AG10803 (cell line): ENCODE measurements at places on chromosomes 3 and 15.

DNA sequence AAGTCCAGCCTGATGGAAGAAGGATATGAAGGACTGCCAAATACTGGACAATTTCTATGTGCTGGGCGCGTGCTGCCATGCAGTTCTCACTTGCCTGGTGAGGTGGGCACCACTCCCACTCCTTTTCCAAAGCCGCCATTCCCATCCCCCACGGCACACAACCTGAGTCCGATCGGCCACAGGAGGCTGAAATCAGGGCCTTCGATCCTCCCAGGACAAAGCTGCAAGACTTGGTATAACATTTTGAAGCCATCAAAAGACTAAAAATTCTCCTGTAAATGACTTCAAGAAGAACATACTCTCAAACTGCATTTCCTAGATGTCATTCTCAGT is 3.1 kb upstream of the MAP6D1 start:
- DNase-seq: no peak

DNA sequence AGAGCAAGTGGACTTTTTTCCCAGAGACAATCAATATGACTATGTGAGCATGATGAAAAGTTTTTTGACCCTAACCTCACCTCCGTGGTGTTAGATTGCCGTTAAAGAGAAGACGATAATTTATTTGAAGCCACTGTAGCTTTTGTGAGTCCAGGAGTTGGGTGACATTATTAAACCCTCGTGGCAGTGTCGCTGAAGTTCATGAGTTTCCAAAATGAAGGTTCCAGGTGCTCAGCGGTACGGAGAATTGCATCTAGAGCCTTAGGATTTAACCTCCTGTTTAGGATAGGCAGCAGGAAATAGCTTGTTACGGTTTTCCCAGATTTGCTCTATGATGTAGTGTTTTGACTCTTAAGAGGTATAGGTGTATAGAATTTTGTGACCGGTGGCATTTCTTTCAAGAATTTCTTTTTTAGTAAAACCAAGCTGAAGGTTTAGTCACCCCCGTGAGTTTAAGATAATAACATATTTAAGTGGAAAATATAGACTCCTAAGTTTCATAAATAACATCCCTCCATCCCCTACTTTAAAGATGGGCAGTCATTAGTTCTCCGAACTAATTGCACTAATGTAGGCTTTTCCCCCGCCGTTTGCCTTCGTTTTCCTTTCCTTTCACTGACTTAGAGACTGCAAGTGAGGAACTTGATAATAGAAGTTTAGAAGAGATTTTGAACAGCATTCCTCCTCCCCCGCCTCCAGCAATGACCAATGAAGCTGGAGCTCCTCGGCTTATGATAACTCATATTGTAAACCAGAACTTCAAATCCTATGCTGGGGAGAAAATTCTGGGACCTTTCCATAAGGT is 2.0 kb downstream of the SMC4 start:
- peak; percentile 62 for DNase-seq

DNA sequence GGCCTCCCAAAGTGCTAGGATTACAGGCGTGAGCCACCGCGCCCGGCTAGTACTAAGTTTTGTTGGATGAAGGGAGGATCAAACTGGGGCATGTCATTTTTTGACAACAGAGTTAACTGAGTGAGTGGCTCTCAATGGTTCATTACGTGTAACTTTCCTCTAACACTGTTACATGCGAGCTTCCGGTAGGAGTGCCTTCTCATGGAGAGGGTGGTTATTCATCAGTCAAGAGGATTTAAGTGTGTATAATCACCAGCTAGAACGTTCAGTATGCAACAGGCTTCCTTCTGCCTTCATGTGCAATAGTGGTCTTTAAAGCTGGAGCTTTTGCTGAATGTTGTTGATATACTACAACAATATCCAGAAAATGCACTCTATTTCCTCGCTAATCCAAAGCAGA is 19.1 kb upstream of the GOLGA8A start:
- DNase-seq: no peak

DNA sequence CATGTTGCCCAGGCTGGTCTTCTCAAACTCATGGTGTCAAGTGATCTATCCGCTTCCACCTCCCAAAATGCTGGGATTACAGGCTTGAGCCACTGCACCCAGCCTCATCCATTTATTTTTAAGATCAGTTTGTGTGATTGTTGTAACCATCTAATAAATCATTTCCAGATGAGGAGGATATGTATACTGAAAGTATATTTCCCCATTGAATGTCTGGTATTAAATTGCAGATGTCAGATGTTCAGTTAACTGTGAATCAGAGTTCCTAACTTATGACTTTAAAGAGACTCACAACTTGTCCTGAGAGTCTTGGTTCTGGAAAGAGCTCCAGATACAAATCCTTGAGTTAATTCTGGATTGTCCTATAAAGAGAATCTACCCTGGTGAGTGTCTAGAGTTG is 62.4 kb downstream of the TRIM71 start:
- no peak for DNase-seq

DNA sequence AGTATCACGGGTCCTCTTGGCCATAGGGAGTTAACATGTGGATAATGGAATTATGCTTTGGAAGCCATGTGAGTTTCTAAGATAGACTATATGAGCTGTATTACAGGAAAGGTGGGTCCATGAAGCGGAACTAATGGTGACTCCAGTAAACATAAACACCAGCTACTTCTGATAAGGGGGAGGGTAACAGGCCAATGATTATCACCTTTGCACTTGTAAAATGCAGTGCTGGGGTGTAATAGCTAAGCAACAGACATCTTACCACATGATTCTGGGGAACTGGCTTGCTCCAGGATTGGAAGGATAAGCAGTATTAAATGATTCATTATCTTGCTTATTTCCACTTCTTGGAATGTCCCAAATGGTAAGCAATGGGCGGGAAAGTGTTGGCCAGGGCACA is 61.4 kb upstream of the CD47 start:
- DNase-seq: no peak

DNA sequence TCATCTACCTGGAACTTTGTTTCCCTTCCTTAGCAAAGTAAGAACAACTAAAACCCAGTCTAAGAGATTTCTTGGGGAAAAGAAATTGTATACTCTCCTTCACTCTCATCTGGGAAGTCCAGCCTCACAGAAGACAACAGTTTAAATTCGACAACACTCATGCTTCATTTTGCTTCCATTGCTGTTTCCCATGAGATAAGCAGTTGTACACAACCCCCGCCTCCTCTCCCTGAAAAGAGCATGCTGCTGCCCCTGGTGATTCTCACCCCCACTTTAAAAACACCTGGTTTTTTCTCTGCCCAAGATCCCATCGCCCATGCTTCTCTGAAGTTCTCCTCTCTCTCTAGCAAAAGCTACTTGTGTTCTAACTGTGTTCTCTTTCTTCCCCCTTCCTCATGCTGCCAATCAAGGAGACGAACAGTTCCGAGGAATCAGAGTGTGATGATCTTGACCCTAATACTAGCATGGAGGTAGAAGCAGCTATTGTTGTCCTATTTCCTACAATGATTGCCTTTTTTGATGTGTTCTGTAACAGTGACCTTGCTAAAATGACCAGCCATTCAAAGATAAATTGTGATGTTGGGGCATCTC is 51.1 kb upstream of the UMPS start:
- DNase-seq: no peak

DNA sequence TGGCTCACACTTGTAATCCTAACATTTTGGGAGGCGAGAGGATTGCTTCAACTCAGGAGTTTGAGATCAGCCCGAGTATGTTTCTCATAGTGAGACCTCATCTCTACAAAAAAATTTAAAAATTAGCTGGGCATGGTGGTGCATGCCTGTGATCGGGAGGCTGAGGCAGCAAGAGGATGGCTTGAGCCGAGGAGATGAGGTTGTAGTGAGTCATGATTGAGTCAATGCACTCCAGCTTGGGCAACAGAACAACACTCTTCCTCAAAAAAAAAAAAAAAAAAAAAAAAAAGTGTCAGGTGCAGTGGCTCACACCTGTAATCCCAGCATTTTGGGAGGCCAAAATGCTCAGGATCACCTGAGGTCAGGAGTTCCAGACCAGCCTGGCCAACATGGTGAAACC is 2.4 kb downstream of the RPL39L start:
- peak; percentile 41 for DNase-seq

DNA sequence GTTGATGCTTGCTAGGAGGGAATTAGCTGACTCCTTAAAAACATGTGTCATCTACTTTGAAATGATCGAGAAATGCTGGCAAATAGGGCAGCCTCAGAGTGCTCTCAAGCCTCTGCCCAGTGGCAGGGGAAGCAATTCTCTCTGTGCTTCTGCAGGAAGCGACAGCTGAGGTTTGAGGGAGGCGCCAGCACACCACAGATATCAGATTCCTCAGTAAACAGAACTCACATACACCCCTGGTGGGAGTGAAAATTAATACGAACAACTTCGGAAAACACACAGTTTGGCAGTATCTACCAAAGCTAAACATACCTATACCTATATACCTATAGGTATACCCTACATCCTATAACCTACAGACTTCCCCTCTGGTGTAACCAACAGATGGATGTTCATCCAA is 61.3 kb downstream of the NSMCE3 start:
- no peak for DNase-seq

DNA sequence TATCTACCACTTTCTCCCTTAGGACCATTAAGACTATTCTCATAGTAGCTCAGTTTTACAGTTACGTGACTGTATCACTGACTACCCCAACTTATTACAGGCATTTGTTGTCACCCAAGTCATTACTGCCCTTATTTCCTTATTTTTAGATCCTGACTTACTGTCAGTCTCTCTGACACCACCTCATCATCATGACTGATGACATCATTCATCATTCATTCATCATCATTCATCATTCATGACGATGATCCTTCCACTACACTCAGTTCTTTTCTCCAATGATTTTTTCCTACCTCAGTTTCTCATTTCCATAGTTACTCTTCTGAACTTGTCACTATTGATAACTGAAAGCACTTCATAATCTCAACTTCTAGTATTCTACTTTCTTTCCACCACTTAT is 83.8 kb downstream of the ADAM10 start:
- DNase-seq: no peak

- DNase-seq: no peak
Observed at GRCh38 chr3:73481888-73482287, 142.9 kb downstream of the PDZRN3 start.
